DMS79 treated with DMSO at 0.1 percent for 48 hours (cell line): ENCODE measurements at places on chromosomes 12 and 14.
A peak's percentile ranks its signal among the peaks of the same experiment; 100 is the strongest.

DNA sequence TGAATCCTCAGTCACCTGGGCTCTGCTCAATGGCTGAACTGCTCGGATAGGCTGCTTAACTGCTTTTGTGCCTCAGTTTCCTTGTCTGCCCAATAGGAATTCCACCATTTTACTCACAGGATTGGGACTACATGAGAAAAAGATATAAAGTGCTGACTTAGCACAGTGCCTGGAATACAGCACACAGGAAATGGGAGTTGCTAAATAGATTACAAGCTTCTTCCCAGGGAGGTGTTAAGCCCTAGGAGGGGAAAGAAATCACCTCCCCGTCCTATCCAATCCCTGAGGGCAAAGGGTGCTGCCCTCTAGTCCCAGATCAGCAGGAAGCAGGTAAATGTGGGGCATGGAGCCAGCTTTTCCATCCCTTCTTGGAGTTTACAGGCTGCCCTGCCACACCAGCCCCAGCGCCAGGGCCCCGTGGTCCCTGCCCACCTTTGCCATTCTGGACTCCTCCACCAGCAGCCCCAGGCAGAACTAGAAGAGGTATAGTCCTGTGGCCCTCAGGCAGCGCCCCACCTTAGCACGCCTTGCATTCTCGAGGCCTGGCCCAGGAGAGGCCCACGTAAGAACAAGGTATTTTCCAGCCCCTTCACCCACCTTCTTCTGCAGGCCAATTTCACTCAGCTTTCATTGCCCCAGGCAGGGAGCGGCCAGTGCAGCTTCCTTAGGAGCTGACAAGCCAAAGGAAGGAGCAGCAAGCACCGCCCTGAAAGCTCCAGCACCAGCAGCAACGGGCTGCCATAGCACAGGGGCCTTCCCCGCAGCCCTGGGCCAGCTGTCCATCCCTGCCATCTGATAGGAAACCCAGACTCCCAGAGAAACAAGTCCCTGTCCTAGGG is 28.8 kb upstream of the RPLP0 start:
- no peak for DNase-seq

GRCh38 chr12:45852508-45852907 is 123.0 kb downstream of the ARID2 start:
- DNase-seq = no peak

DNA sequence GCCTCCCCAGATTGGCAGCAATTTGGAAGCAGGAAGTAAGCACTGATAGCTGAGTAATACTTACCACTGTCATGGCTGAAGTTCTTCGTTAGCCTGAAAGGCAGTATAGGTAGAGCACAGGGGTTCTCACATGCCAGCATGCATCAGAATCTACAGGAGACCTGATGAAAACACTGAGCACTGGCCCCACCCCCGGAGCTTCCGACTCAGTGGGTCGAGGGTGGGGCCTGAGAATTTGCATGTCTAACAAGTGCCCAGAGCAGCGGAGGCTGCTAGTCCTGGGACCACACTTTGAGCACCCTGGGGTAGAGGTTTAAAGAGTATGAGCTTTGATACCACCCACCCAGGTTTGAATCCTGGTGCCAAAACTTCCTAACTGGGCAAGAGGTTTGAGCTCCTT is 89.6 kb downstream of the FBXW8 start:
- DNase-seq = no peak

DNA sequence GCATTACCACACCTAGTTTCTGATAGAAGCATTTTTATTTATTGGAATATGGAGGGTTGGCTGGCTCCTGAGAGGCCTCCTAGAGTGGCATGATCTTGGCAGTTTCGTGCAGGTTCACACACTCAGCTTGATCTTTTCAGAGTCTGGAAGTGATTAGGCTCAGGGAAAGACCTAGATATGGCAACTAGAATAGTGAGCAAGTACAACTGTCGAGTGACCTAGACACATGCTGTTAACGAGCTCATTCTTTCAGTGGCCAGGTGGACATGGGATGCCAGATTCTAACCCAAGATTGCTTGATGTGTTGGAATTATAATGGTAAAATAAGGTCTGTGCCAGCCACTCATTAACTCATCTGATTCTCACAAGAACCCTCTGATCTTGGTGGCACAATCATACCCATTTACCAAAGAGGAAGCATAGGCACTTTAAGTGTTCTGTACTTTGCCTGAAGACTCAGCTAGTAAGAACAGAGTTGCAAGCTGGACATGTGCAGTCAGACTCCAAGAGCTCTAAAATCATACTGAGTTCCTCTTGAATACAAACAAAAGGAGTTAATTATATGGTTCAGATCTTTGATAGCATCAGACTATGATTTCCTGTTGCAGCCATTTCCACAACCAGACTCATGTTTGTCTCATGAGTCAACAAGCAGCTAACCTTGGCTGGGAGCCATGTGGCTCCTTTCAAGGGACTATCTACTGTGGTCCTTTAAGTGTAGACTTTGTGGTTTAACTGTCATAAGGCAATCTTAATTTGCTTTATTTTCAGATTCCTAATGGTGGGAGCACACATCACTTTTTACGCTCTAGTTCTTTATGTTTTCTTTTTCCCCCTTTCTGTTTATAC is 144.2 kb downstream of the PLEKHA5 start:
- peak; percentile 96 for DNase-seq
